ENCODE measurements at places on chromosomes 5 and 9.

DNA sequence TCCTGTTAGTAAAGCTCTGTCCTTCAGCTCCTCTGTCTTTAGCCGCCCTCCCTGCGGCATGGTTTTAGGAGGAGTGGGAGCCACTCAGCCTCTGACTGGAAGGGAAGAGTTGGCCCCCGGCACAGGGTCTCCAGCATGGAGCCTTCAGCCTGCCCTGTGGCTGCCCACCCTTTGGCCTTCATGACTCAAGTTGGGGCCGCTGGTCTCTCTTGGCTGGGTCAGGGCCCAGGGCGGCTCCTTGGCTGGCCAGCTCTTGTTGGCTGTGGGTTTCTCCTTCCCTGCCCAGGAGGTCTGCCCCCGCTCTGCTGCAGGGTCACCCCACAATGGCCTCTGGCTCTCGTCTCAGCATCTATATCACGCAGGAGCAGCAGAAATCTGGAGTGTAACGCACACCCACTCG is 25.7 kb downstream of the FGF1 start:
- DNase-seq: no peak

GRCh38 chr5:100188778-100189177 is 346.4 kb upstream of the FAM174A start:
- DNase-seq: peak; percentile 31

GRCh38 chr5:1908931-1909330 is 26.2 kb upstream of the IRX4 start:
- no peak for DNase-seq

DNA sequence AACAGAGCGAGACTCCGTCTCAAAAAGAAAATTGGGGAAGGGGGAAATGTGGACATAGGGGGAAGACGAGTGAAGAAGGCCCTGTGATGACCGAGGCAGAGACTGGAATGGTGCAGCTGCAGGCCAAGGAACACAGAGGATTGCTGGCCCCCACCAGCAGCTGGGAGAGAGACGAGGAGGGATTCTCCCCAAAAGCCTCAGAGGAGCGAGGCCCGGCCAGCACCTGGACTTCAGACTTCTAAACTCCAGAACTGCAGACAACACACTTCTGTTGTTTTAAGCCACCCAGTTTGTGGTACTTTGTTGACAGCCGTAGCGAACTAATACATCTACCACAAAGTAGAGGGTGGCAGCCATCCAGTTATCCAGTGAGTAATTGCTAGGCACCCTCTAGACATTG is 124.6 kb downstream of the ATPSCKMT start:
- no peak for DNase-seq

GRCh38 chr5:162817364-162817763 is 620.0 kb upstream of the CCNG1 start:
- peak; percentile 29 for DNase-seq

GRCh38 chr9:88759364-88759763 is 224.4 kb downstream of the NXNL2 start:
- no peak for DNase-seq

DNA sequence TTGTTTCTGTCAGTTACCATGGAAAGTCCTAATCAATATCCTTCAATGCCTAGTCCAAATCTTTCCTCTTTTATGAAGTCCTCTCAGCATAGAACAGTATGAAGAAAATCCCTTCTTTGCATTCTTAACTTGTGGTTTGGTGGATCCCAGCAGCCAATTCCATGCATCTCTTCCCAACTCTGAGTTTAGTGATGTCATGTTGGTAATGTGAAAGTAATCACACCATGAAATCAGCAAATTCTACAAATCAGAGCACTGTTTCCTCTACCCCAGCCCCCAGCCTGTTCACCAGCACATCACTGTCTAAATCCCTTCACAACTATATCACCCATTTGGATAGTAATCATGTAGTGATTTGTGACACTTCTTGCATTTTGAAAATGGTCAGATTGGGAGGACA is 4.7 kb upstream of the C1QTNF2 start:
- no peak for DNase-seq

- no peak for DNase-seq
Measured at GRCh38 chr9:134396825-134397224, 70.6 kb downstream of the RXRA start.

- DNase-seq: no peak
Measured at GRCh38 chr5:93224624-93225023, 356.4 kb downstream of the NR2F1-AS1 start.

- DNase-seq: no peak
Measured at GRCh38 chr9:12723409-12724028, 30.3 kb downstream of the TYRP1 start.

DNA sequence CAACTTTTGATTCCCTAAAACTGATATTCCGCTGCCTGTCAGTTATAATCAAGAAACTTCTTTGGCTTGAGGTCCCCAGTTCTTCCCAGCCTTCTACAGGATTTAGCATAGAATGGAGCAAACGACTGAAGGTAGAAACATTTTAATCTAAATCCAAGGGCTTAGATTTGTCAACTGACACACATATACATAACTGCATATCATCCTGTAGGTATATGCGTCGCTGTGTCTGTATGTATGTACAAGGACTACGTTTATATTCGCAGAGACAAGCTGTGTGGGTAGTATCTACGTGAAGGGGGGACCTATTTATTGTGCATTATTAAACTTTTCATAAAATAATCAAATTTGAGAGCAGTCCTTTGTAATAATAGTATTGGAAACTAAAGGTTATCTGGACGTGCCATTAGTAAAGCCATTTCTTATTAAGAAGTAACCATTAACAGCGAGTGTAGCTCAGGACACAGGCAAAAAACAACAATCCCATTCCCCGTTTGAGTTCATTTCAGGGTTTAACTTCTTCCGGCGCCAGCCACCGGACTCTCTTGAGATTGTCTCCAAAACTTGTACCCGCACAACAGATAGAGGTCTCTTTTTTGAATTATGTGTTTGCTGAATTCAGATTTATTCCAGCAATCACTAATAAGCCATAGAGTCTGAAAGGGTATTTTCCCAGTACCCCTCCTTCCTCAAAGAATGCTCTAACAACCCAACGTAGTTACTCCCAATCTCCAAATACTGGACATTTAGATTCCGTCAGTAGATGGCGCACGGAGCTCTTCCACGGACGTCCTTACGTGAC is 2.1 kb upstream of the MLLT3 start:
- DNase-seq: peak; percentile 85

DNA sequence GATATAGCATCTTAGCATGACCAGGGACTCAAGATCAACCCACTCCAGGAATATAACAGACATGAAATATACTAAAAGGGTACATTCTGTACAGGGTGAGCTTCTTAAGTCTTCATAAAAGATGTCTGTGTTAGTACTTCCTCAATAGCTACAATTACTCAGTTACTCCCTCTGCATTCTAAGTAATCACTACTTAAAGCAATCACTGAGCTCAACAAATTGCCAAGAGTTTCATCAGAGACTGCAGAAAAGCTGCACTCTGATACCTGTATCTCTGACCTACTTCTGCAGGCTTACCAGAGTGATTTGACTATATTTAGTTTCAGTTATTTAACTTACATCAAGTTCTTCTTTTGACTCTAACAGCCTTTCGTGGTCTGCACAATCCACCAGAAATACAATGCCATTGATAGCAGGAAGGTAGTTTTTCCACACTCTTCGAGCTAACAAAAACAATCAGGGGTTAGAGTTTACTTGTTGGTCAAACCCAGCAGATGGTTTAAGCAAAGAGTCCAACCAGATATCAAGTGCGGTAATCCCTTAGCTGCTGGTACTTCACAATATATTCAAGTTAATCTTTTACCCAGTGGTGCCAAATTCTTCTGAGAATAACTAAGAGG is 23.3 kb downstream of the SAR1B start:
- no peak for DNase-seq

GRCh38 chr5:178186427-178186826 is 744 bp downstream of the GMCL2 start:
- no peak for DNase-seq

- DNase-seq: no peak
Measured at GRCh38 chr5:80435476-80435875, 27.6 kb downstream of the ZFYVE16 start.

DNA sequence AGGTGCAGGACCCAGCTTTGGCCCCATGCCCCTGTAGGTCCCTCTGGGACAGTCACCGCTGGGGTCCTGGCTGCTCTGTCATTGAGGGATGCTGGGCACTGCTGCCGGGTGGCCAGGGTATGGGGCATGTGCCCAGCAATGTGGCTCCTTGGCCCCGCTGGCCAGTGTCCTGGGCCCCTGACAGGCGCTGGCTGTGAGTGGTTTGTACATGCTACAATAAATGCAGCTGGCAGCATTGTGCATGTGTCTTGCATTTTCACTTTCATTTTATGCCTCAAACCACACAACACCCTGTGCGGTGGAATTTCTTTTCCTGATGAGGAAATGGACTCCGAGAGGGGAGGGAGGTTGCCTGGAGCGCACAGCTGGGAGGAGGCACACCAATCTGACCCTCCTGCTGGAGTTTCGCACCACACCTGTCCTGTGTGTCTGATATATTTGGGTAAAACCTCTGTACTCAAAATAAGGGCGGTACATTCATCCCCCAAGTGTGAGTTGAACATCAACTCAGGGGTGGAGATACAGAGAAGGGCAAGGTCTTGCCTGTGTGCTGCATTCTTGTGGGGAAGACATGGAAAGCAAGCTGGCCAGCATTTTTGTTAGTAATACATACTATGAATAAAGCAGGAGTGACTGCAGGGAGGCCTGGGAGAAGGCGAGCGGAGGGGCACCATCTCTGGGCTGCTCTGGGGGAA is 11.7 kb downstream of the TSPAN17 start:
- DNase-seq: no peak

DNA sequence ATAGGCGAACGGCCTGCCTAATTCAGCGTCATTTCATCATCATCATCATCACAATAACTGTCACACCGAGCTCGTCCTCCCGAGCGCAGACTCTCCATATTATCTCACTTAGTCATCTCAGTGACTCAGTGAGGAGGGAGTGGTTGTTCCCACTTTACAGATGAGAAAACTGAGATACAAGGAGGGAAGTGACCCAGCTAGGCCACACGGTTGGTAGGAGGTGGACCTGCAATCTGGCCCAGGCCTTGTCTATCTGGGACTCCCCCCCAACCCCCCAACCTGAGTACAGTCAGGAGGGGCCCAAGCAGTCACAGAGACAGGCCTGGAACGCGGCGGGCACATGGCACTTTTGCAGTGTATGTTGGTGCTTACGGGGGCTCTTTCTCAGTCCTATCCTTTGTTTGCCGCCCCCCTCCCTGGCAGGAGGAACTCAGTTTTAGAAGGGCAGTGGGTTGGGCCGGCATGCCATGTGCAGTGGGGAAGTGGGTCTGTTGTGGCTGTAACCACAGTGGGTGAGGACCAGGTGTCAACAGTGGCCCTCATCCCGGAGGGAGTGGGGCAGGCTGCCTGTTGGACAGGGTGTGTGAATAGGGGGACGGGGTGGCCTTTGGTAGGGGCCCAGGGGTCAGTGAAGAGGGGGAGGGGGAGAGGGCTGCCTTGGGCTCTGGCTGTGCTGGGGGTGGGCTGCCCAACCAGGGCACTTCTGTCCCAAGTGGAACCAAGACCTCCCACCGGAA is 1.7 kb upstream of the RXRA start:
- DNase-seq: no peak
